Uterus (tissue), 4 donors: ENCODE measurements at places on chromosomes 2 and 18.
A peak's percentile ranks its signal among the peaks of the same experiment; 100 is the strongest.

DNA sequence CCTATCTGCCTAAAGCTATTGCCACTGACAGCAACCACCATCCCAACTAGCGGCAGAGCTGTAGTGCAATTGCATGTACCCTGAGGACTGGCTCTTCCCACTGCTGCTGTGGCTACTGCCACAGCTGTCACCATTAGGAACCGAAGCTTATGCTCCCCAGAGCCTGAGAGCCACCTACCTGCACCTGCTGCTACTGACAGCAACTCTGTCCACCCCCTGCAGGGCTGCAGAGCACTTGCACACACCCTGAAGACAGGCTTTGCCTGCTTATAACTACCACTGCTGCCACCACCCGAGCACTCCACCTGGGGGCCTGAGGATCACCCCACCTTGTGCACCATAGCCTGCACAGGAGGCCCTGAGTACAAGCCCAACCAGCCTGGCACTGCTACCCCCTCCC is 217.6 kb upstream of the FOSL2 start:
- DNase-seq, result no peak

DNA sequence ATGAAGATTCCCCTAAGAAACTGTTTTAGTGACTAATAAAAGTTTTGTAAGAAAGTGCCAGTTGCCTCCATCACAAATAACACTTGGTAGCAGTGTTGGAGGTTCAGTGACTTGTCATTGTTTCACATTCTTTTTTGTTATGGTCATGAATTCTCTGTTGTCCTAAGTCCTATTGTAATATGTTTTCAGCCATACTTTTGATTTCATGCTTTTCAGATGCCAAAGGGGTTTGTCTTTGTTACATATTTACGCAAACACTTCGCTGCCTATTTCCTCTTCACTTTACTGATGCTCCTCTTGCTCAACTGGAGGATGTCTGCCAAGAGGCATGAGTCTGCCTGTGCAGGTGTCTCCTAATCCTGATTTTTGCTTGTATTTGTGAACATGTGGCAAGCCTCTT is 66.6 kb downstream of the PHLPP1 start:
- DNase-seq, result peak; percentile 88

- no peak for DNase-seq
These were observed 773.9 kb upstream of the FAM98A start for GRCh38 chr2:34372967-34373366.

DNA sequence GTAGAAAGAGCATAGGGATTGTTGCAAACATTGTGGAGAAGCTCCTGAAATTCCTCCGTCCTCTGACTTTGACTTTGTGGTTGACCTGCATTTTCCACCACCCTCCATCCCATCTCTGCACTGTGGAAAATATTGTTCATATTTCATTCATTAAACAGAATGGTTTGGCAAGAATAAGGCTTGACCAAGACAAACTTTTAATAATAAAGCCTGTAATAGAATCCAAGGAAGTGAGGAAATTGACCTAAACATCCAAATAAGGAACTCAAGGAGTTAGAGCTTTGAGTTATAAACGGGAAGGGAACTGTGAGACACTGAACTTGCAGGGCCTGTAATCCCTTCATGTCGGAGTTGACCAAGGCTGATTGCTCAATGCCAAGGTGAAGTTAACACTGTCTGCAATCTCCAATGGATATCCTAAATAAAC is 115.2 kb downstream of the GFPT1 start:
- DNase-seq, result no peak

- no peak for DNase-seq
These were observed 97.8 kb upstream of the GLI2 start for GRCh38 chr2:120637847-120638246.

GRCh38 chr2:96961210-96961950 is 25.0 kb downstream of the FAM178B start:
- no peak for DNase-seq

DNA sequence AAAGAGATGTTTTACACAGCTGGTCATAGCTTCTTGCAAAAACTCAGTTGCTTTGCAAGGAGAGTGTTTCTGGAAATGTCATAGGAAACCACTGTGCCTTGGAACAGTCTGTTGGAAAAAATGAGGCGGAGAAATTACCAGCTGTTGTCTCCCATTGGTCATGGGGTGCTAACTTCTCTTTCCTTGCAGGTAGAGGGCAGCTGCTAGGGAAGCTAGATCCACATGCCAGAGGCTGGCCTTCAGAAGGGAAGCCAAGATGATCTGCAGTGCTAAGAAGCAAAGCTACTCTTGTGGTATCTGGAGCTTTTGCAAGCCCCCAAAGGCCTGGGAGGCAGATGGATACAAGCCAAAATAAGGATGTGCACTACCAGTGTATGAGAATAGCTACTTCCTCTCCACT is 34.8 kb upstream of the LAMA1 start:
- DNase-seq, result no peak

DNA sequence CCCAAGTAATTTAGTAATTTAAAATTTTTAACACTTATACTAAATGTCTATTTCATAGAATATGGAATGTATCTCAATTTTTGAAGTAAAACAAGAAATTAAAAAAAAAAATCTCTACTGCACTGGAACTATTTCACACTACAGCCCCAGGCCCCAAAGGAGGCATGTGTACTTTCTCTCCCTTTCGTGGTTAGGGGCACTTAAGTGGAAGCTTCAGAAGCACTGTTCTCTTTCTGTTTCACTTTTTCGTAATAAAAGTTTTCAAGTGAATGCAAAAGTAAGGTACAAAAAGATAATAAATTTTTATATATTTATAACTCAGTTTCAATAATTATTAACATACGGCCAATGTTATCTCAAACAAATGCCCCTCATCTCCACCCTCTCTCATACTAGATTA is 123.8 kb upstream of the STON1 start:
- DNase-seq, result no peak

GRCh38 chr18:42274488-42275137 is 319.6 kb downstream of the PIK3C3 start:
- DNase-seq, result no peak
